ENCODE measurements at places on chromosomes 4 and X.
A peak's percentile ranks its signal among the peaks of the same experiment; 100 is the strongest.

GRCh38 chr4:143626134-143626911, 74.2 kb downstream of the FREM3 start:
- H3K4me1 ChIP-seq, result no peaks in the 10 kb centered on the region
- H3K27ac ChIP-seq, result no peak overlapping the region
- H3K27me3 ChIP-seq, result peaks cover 90% of the 10 kb centered on the region

DNA sequence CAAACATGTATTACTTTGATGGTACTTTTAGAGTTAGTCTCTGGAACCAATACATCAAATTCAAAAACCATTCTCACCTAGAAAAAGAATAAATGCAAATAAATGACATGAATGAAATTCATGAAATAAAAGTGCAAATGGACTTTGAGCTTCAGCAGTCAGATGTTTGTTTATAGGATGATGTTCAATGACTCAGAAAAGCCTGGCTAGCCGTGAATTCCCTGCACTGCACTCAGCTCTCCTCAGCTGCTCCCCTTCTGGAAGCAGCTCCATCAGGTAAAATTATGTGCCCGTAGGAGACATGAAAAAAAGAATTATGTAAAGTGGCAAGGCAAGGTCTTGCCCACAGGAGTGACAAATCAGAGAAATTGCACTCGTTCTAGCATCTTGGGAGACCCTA, 390.6 kb downstream of the GPM6A start:
- peak overlapping the region; percentile 27 for H3K27ac ChIP-seq
- no peak overlapping the region for H3K4me3 ChIP-seq
- peaks cover 8% of the 10 kb centered on the region for H3K36me3 ChIP-seq
- no peaks in the 10 kb centered on the region for H3K27me3 ChIP-seq
- H3K4me1 ChIP-seq, result peaks cover 40% of the 10 kb centered on the region

DNA sequence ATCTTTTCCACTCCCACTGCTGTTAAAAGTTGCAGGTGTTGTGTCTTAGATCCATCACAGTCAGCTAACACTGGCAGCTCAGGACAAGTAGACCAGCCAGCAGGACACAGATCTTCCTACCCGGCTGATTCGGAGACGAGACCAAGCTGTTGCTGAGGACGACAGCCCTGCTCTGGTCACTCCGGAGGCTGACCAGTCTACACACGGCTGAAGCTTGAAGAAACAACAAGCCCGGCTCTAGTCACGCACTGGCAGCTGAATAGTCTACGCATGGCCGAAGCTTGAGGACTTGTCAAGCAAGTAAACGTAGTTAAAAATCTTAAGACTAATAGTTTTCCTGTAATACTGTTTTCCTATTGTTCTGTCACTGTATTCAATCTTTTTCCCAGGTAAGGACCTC, 1.8 kb downstream of the ACOX3 start:
- H3K4me3 ChIP-seq, result peak overlapping the region; percentile 98
- peak overlapping the region; percentile 100 for H3K27ac ChIP-seq
- H3K4me1 ChIP-seq, result peaks cover 58% of the 10 kb centered on the region
- H3K36me3 ChIP-seq, result peaks cover 17% of the 10 kb centered on the region

DNA sequence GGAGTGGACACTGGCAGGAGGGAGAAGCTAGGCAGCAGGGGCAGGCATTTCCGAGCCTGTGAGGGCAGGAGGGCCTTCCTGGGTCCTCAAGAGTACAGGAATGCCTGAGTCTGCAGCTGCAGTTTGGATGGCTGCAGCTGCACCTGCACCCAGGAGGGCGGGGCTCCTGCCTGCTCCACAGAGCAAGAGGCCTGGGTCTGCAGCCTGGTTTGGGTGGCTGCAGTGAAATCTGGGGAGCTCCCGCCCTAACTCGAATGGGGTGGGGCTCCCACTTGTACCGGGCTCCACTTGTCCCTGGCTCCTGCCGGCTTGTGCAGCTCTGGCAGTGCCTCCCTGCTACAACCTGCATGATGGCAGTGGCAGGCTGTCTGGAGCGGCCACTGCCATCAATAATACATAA, 436.0 kb downstream of the ARHGAP24 start:
- no peaks in the 10 kb centered on the region for H3K27me3 ChIP-seq
- DNase-seq, result no peak
- peaks cover 4% of the 10 kb centered on the region for H3K4me1 ChIP-seq
- H3K4me3 ChIP-seq, result no peak overlapping the region
- H3K27ac ChIP-seq, result no peak overlapping the region

DNA sequence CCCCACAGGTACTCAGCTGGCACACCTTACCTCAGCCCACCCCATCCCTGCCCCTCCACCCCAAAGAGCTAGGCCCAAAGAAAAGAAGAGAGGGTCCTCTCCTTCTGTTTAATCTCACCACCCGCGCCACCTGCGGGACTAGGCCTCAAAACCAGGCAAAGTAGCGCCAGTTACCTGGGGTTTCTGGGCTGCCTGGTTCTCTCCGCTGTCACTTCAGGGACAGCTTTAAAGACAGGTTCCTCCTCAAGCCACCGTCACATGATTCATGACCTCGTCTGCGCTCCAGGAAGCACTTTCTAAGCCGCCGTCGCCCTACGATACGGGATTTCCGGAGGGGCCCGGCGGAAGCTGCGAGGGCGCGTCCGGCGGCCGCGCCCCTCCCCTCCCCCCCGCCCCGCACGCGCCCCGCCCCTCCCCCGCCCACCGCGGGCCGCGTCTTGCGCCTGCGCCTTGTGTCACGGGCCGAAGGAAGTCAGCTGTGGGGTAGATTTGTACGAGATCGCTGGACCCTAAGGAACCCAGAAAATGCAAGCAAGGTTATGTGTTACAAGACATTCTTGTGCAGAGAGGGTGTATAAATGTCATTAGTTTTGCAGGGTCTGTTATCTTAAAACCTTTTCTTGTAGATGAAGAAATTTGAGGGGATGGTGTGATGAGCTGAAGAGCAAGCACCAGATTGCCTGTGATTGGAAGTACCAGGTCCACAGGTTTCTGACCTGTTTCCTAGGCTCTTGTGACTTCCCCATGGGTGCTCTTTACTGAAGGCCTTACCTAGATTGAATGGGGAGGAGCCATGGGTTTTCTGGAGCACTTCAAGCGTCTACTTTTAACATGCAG, at the start of gene LAMTOR3:
LAMTOR3 (minus strand) TSS at position 267 of the 837 bp plus-strand sequence. CDS start 464 bp downstream, outside the sequence.
- peaks cover 23% of the 10 kb centered on the region for H3K36me3 ChIP-seq
- DNase-seq, result peak; percentile 92
- H3K27me3 ChIP-seq, result no peaks in the 10 kb centered on the region
- peak within 1 kb of the TSS; percentile 98 for H3K27ac ChIP-seq
- peaks cover 27% of the 10 kb centered on the region for H3K4me1 ChIP-seq

GRCh38 chrX:45769761-45770582, 569.3 kb upstream of the DIPK2B start:
- peak overlapping the region; percentile 74 for H3K4me3 ChIP-seq
- H3K36me3 ChIP-seq, result peaks cover 19% of the 10 kb centered on the region

GRCh38 chrX:10239611-10240064, 82.9 kb downstream of the CLCN4 start:
- no peak overlapping the region for H3K4me3 ChIP-seq
- peak overlapping the region; percentile 51 for H3K27ac ChIP-seq
- peak; percentile 68 for DNase-seq
- H3K27me3 ChIP-seq, result no peaks in the 10 kb centered on the region

GRCh38 chrX:133254666-133255065, 36.5 kb upstream of the TFDP3 start:
- no peak overlapping the region for H3K4me3 ChIP-seq
- H3K36me3 ChIP-seq, result peaks cover 5% of the 10 kb centered on the region
- peaks cover 62% of the 10 kb centered on the region for H3K27me3 ChIP-seq
- H3K27ac ChIP-seq, result peak overlapping the region; percentile 58
- peak; percentile 13 for DNase-seq
- H3K4me1 ChIP-seq, result no peaks in the 10 kb centered on the region

DNA sequence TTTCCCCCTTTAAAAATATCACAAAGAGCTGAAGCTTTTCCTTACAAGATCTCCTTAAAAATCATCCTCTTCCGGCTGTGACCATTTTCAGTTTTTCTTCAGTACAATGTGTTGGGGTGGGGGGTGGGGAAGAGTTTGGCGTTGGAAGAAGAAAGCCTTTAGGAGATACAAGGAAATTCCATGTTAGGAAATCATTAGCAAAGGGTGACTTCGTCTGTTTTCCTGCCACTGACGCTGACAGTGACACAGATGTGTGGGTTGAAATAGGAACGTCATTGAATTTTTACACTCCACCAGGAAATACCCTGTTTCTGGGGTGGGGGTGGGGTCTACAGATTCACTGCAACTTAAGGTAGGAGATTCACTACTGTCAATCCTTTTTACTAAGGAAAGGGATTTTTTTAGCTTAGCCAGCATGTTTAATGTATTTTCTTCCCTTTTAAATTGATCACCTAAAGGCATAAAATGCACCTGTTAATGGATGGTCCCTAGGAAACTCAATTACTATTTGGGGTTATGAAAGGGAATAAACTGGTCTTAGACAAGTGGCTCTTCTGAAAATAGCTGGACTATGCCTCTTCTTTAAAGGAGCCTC, 3.9 kb downstream of the MAMLD1 start:
- peak overlapping the region; percentile 81 for H3K27ac ChIP-seq

GRCh38 chr4:176817204-176817603, 24.5 kb upstream of the VEGFC start:
- H3K27ac ChIP-seq, result no peak overlapping the region
- no peaks in the 10 kb centered on the region for H3K36me3 ChIP-seq
- H3K27me3 ChIP-seq, result no peaks in the 10 kb centered on the region

DNA sequence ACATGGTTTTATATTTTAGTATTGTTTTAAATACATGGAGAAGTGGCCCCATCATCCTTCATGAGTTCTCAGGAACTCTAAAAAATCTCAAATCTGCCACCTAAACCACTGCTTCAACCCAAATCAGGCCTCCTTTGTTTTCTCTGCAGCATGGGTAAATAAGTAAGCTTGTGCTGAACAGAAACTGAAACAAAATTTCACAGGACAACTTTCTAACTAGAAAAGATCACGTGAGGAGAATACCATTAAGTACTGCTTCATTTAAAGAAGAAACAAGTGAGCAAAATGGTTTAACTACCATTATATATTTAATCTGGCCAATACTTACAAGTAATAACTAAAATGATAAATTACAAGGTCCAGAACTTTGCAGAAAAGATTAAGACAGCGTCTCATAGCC, 2.5 kb downstream of the ARAP2 start:
- no peaks in the 10 kb centered on the region for H3K36me3 ChIP-seq
- H3K4me3 ChIP-seq, result peak overlapping the region; percentile 90
- DNase-seq, result peak; percentile 18
- peak overlapping the region; percentile 92 for H3K27ac ChIP-seq
- peaks cover 16% of the 10 kb centered on the region for H3K4me1 ChIP-seq

DNA sequence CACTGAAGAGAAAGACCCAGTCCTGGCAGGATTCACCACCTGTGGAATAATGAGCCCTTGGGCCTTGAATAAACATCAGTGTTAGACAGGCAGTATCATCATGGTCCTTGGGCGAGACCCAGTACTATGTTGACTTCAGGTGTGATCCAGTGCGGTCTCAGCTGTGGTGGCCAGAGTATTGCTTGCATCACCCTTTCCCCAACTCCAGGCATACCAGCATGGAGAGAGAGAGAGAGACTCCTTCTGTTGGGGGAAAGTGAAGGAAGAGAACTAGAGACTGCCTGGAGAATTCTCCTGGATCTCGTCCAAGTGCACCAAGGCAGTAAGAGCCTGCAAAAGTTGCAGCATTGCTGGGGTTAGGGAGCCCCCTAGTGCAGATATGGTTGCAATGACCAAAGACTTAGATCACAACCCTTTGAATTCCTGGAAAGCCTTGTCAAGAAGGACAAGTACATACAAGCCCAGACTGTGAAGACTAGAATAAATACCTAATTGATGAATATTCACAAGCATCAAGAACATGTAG, 61.1 kb upstream of the VAMP7 start:
- peaks cover 6% of the 10 kb centered on the region for H3K4me1 ChIP-seq
- H3K27me3 ChIP-seq, result no peaks in the 10 kb centered on the region
- no peak overlapping the region for H3K4me3 ChIP-seq
- H3K27ac ChIP-seq, result no peak overlapping the region
- H3K36me3 ChIP-seq, result no peaks in the 10 kb centered on the region
- peak; percentile 91 for DNase-seq

- H3K36me3 ChIP-seq, result peaks cover 10% of the 10 kb centered on the region
- H3K27me3 ChIP-seq, result peaks cover 16% of the 10 kb centered on the region
- H3K27ac ChIP-seq, result no peak overlapping the region
- peak; percentile 54 for DNase-seq
- H3K4me1 ChIP-seq, result no peaks in the 10 kb centered on the region
- no peak overlapping the region for H3K4me3 ChIP-seq
Measured at GRCh38 chrX:57445076-57445475, 146.7 kb upstream of the ZXDB start.

DNA sequence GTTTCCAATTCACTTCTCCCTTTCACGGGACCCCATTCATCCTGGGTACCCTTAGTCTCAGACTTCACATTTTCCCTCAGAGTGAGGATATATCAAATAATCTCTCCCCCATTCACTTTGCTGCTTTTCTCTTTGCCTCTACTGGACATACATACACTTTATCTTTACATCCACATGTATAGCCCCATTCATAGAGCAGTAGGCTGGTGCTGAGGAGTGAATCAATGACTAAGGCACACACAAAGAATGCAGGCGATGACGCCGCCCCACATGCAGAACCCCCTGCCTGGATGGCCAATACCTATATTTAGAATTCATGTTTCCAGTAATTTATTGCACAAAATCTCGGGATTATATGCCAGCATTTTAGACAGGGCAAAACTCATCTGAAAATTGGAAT, 554.3 kb upstream of the TENM3 start:
- DNase-seq, result no peak
- no peak overlapping the region for H3K27ac ChIP-seq

DNA sequence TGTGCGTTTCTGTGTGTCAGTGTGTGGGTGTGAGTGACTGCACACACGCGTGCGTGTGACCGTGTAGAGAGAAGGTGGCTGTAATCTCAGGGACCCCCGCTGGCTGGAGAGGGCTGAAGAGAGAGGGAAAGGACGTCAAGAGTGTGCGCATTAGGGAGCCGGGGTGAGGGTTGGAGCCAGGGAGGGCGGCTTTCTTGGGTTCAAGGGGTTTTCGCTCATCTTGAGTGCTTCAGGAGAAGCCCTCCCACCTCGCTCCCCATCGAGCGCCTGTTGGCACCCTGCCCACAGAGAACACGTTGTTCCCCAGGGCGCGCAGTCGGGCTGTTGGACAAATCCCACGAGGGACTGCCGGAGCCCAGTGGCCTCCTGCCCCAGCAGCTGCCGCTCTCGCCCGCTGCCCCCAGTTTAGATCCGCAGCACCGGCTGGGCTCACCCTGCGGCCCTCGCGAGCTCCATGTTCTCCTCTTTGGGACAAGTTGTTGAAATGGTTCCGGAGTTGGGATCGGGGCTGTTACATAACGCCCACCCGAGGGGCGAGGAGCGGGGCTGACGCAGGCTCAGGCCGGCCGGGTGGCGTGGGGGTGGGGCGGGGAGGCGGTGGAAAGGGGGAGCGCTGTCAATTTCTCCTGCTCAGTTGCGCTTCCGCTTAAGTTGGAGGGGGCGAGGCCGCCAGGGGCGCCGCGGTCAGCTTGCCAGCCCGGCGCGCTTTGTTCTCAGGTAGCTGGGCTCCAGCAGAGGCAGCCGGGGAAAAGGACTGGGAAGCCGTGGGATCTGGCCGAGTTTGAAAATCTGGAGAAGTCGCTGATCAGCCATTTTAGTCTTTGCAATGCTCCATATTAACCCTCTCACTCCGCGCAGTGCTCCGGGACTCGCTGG, 1.6 kb downstream of the GRIA2 start:
- H3K27ac ChIP-seq, result no peak overlapping the region

DNA sequence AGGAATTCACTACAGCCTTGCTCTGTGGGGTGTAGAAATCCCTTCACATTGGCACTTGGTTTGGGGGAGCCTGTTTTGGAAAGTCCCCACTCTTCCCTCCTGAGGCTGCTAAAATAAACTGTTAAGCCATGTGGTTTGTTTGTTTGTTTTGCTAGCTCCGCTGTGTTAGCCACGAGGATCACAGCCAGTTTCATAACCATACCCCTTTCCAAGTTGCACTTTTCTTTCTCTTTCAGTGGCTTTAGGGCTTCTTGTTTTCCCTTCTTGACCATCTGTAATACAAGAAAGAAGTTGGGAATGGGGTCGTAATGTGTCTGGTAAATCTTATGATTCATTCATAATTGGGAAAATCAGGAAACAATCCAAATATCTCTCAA, 24.8 kb upstream of the UXT start:
- H3K27ac ChIP-seq, result no peak overlapping the region
- no peaks in the 10 kb centered on the region for H3K36me3 ChIP-seq
- no peak overlapping the region for H3K4me3 ChIP-seq
- H3K27me3 ChIP-seq, result peaks cover 25% of the 10 kb centered on the region
- no peaks in the 10 kb centered on the region for H3K4me1 ChIP-seq

All from MCF 10A (cell line).